ENCODE measurements at places on chromosomes 3 and 15.
A peak's percentile ranks its signal among the peaks of the same experiment; 100 is the strongest.

DNA sequence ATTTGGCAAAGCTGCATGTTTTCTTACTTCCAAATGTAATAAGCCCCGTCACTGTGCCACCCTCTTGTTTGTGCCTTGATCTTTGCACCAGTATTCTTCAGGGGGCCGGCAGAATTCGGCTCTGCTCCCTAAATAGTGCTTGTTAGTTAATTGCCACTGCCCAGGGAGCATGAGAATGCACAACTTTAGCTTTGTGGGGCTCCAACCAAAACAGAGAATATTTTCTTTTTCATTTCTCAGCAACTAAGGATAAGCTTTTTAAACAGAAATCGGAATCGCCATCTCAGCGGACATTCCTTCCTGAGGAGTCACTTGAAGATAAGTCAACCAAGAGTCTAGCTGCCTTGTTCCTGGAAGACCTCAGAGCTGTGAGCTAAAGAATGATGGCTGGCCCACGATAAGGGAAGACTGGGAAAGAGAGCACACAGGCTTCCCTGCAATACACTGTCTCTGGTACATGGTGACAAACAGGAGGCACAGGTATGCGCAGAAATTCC is 106.0 kb downstream of the LRIG1 start:
- no peak for DNase-seq

- no peak for DNase-seq
Observed at GRCh38 chr15:41493902-41494189, 172 bp downstream of the ITPKA start.

GRCh38 chr15:70062321-70062956 is 35.3 kb downstream of the TLE3 start:
- DNase-seq: peak; percentile 93

DNA sequence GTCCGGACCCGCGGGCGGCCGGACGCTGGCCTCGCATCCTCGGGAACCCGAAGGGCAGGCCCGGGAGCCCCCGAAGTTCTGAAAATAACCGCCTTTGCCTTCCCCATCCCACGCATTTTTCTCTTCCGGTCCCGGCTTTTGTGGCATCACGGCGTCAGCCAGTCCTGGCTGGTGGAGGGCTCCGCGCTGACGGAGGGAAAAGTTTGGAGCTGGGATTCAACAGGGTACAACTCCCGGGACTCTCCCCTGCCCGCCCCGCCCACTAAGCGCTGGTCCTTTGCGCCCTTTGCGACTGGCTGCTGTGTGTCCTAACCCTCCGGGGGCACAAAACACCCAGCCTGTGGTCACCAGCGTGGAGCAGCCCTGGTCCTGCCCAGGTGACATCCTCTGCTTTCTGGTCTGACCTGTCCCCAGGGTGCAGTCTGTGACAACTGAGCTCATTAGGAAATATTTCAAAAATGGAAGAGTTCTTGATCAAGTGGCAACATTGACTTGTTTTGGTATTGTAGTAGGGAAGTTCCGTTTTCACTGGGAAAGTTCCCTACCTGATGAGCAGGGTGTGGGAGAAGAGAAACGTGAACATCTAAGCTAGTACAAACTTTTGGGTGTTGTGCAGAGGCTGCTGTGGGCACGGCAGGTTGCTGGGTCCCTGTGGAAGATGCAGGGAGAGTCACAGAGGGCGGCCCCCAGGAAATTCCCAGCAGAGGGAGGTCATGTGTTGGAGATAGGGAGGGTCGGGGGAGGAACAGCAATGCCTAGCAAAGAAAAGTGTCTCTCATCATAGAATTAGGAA is 775 bp downstream of the ARNT2 start:
- DNase-seq: no peak

DNA sequence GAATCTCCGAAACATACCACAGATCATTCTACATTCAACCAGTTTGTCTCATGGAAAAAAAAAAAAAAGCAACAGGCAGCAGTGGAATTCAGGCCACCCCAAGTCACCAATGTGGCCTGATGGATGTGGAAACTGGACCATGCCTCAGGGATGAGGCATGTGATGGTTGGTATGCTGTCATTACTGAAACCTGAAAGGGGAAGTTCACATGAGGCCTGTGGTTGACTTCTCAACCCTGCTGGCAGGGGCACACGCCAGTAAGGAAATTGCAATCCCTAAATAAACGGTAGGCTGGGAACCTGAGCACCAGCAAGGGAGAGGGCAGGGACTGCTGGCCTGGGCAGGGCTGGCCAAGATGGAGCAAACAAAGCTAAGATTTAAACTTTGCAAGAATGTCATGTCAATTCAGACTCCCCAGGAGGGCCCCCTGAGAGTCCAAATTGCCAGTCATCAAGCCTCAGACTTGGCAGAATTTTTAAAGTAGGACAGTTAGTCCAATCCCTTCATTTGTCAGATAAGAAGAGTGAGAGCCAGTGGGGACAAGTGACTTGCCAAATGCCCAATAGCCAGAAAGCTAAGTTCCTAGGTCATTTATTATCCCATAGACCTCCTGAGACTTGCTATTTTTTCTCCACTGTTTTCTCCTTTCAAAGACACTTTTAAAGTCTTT is 310.4 kb downstream of the ERC2 start:
- no peak for DNase-seq

GRCh38 chr3:159038405-159038804 is 236.6 kb downstream of the MFSD1 start:
- no peak for DNase-seq

GRCh38 chr3:155442072-155442471 is 148.6 kb upstream of the STRIT1 start:
- no peak for DNase-seq

DNA sequence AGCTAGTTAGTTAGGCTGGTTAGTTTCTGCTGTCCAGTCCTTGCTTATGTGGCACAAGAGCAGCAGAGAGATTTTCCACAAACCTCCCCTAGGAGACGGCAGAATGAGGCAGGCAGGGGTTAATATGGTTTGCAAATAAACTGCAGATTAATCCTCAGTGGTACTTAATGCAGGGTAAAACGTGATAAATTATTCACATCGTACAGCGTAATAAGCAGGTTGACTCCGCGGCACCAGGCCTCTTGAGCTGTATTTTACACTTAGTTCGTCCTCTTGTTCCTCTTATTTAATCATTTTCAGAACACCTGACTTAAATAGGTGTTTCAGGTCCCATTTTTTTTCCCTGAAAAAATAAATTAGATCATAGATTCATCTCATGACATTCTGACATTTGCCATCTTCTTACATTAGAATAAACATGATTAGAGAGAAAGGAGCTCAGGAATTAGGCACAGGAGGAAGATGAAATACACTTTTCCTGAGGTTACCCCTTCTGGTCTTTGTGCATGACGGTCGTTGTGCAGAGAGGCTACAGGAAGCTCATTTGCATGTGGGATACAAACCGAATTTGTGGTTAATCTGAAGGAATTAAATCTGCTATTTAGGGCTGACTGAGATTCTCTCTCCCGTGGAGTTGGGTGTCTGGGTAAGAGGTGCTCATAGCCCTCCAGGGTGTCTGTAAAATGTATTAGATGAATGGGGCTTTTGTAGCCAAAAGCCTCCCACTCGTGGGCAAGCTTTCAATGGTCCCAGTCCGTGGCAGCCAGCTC is 27.1 kb upstream of the VPS8 start:
- peak; percentile 59 for DNase-seq

GRCh38 chr3:71585887-71586809 is 2.6 kb upstream of the FOXP1 start:
- DNase-seq: peak; percentile 46

GRCh38 chr3:140148824-140149390 is 213.9 kb downstream of the CLSTN2 start:
- no peak for DNase-seq

GRCh38 chr3:28150465-28151206 is 90.8 kb upstream of the CMC1 start:
- DNase-seq: no peak

GRCh38 chr15:66237513-66238235 is 15.9 kb downstream of the MEGF11 start:
- DNase-seq: no peak

- DNase-seq: no peak
Observed at GRCh38 chr15:26166429-26166828, 303.3 kb upstream of the ATP10A start.

- DNase-seq: no peak
Observed at GRCh38 chr15:49309889-49310288, 113.2 kb upstream of the FGF7 start.

- no peak for DNase-seq
Observed at GRCh38 chr3:145133281-145133680, 1027.7 kb downstream of the PLOD2 start.

All from NCI-H1417 (cell line).